Vagina (tissue), 2 donors: ENCODE measurements at places on chromosomes 11 and 22. TPM values are rescaled to one million over a fixed set of nuclear protein-coding genes. Genes with fewer than 3 reads are reported as not detected.

DNA sequence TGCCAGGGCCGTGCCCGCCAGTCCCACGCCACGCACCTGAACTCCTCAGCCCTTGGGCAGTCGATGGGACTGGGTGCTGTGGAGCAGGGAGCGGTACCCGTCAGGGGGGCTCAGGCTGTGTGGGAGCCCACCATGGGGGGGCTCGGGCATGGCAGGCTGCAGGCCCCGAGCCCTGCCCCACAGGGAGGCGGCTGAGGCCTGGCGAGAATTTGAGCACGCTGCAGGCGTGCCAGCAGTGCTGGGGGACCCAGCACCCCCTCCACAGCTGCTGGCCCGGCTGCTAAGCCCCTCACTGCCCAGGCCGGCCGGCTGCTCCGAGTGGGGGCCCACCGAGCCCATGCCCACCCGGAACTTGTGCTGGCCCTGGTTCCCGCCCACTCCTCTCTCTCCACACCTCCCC, 56.8 kb downstream of the TMPRSS5 start:
- H3K4me3 ChIP-seq: no peak overlapping the region
- H3K27me3 ChIP-seq: no peaks in the 10 kb centered on the region
- DNase-seq: no peak
- H3K27ac ChIP-seq: no peak overlapping the region
- no peaks in the 10 kb centered on the region for H3K4me1 ChIP-seq
- H3K36me3 ChIP-seq: no peaks in the 10 kb centered on the region

DNA sequence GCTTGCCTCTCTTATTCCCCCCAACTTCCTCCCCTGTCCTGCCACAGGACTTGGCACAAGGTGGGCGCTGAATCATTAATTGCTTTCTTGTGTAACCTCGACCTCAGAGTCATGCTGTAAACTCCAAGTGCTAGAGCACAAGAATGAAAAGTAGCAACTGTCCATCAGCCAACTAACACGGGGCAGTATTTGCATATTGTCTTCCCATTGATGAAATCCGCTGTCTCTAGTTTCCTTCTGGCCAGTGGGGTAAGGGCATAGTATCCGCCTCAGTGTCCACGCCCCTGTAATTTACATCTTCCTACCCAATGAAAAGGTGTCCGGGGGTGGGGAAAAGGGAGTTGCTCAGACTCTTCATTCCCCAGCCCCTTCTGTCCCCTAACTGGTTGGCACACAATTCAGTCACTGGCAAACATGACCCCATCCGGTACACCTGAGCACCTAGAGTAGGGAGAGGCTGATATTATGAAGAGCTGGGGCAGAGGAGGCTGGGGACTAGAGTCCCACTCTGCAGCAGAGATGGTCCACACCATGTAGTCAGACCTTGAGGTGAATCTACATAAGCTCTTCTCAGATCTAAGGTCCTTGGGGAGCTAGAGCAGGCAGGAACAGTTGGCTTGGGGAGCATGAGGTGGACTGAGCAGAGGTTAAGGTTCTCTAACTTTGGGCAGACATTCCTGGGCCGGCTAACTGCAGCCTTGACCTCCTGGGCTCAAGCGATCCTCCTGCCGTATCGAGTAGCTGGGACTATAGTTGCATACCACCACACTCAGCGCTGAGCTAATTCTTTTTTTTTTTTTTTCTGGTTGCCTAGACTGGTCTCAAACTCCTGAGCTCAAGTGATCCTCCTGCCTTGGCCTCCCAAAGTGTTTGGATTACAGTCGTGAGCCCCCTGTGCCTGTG, 6.8 kb upstream of the GGA1 start:
- DNase-seq: no peak
- H3K4me1 ChIP-seq: peaks cover 9% of the 10 kb centered on the region
- H3K4me3 ChIP-seq: no peak overlapping the region
- no peak overlapping the region for H3K27ac ChIP-seq

- peaks cover 55% of the 10 kb centered on the region for H3K36me3 ChIP-seq
- peaks cover 39% of the 10 kb centered on the region for H3K4me1 ChIP-seq
- peak overlapping the region; percentile 39 for H3K27ac ChIP-seq
- H3K27me3 ChIP-seq: no peaks in the 10 kb centered on the region
- DNase-seq: no peak
- no peak overlapping the region for H3K4me3 ChIP-seq
Measured at GRCh38 chr22:37884420-37884819, 21.7 kb upstream of the MICALL1 start.

DNA sequence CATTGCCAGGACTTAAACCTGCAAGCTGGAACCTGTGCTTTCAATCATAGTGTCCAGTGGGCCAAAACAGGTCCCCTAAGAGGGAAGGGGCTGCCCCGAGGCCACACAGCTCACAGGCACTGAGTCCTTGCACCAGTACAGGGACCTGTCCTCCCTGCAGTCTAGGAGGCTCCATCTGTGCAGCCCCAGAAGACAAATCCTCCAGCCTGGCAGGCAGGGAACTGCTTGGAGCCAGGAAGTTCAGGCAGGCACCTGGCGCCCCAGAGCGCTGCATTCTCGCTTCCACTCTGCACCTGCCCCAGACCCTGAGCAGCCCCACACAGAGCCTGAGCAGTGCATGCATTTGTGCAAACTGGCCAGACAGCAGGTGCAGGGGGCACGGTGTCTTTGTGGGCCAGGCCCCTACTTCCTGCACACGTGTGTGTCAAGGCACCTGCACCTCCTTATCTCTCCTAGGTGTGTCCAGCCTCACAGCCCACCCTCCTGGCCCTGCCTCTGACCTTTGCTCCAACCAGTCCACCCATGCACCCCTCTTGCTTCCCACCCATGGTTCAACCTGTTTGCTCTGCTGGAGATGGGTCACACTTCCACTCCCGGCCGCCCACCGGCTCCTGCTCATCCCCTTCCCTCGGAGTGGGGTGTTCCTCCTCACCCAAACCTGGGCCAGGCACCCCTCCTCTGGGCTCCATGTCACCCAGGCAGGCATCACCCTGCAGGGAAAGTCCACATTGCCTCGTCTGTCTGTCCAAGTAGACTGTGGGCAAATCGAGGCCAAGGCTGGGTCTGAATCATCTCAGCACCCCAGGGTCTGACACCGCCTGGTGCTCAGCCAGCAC, 19.0 kb downstream of the LINC01488 start:
- H3K27ac ChIP-seq: no peak overlapping the region
- peaks cover 24% of the 10 kb centered on the region for H3K4me1 ChIP-seq
- H3K4me3 ChIP-seq: no peak overlapping the region
- no peaks in the 10 kb centered on the region for H3K27me3 ChIP-seq
- H3K36me3 ChIP-seq: no peaks in the 10 kb centered on the region

GRCh38 chr11:12141283-12141682, 30.9 kb downstream of the MICAL2 start:
- peaks cover 79% of the 10 kb centered on the region for H3K4me1 ChIP-seq
- no peak overlapping the region for H3K4me3 ChIP-seq
- H3K27ac ChIP-seq: peak overlapping the region; percentile 36
- DNase-seq: no peak
- no peaks in the 10 kb centered on the region for H3K27me3 ChIP-seq

GRCh38 chr22:28299753-28300152, 379.9 kb downstream of the TTC28 start:
- H3K4me1 ChIP-seq: no peaks in the 10 kb centered on the region
- H3K27me3 ChIP-seq: no peaks in the 10 kb centered on the region
- no peak overlapping the region for H3K27ac ChIP-seq
- no peak for DNase-seq

- H3K4me1 ChIP-seq: no peaks in the 10 kb centered on the region
- H3K4me3 ChIP-seq: no peak overlapping the region
- DNase-seq: no peak
- no peaks in the 10 kb centered on the region for H3K36me3 ChIP-seq
- no peak overlapping the region for H3K27ac ChIP-seq
Measured at GRCh38 chr22:25490896-25491295, 73.6 kb upstream of the GRK3 start.

DNA sequence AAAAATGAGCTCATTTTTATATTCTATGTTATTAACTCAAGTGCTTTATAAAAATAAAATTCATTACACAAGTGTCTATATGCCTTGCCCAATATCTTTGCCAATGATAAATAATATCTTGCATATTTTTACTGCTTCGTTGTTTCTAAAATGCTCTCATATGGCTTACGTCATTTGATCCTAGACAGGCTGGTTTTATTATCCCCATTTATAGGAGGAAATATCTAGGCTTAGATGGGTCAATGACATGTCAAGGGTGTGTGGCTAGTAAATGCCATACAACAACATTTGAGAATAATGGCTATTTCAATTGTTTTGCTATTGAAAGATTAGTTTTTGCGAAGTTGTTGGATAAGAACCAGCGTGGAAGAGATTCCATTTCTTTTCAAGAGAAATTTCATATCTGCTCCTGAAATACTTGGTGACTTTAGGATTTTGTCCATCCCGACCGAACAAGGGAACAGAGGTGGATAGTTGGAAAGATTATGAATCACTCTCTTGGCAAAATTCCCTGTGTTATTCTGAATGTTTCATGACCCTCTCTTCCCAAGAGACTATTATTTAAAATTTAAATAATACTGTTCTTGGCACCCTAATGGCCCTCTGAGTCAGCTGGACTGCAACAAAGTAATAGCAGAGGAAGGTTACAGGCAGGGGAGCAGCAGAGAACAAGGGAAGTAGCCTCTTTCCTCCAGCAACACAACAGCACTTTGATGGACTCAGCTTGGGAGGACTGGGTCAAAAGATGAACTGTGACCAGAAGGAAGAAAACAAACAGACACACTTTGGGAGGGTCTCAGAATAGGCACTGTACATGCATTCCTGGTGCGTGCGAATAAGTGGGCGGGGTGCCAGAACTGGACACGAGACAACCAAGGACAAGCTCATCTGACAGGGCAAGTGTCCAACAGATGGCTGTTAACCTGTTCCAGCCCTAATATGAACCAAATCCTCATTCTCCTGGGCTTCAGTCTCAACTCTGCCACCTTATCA, 94.5 kb downstream of the ME3 start:
- peaks cover 56% of the 10 kb centered on the region for H3K4me1 ChIP-seq
- H3K27me3 ChIP-seq: no peaks in the 10 kb centered on the region
- H3K4me3 ChIP-seq: no peak overlapping the region
- peak overlapping the region; percentile 16 for H3K27ac ChIP-seq

- peak overlapping the region; percentile 95 for H3K27ac ChIP-seq
- H3K4me1 ChIP-seq: peaks cover 50% of the 10 kb centered on the region
- no peaks in the 10 kb centered on the region for H3K27me3 ChIP-seq
- DNase-seq: no peak
- H3K4me3 ChIP-seq: peak overlapping the region; percentile 80
Measured at GRCh38 chr22:25404556-25404927, 159.9 kb upstream of the GRK3 start.

DNA sequence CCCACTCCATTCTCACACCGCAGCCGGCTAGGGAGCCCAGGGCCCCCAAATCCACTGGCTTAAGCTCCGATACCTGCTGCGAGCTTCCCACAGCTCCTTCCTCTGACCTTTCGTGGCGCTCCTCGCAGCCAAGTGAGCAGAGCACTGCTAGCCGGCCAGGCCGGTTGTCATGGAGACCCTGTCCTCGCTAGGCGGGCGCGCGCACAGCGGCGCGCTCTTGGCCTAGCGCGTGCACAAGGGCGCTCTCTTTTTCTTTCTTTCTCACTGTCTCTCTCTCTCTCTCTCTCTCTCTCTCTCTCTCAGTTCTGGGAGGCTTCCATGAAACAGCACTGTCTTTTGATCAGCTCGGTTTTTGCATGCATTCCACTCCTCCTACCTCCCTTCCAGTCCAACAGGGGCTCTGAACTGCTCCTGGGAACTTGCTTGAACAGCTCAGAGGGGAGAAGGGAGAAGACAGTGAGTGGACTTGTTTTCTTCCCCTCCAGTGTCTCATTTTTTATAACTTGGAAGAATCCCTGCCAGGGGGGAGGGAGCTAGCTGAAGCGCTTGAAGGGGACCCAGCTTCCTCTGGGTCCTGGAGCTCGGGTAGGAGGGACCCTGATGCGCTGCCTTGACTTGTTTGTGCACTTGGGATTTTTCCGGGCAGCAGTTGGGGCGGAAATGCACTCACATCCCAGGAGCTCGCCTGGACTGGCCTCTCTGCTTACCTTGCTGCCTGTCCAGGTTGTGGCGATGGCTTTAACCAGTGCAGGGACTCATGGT, 100.3 kb upstream of the AKIP1 start:
- H3K4me1 ChIP-seq: peaks cover 75% of the 10 kb centered on the region
- DNase-seq: no peak
- H3K27ac ChIP-seq: peak overlapping the region; percentile 90
- H3K36me3 ChIP-seq: no peaks in the 10 kb centered on the region

- no peaks in the 10 kb centered on the region for H3K4me1 ChIP-seq
- no peak overlapping the region for H3K27ac ChIP-seq
- H3K36me3 ChIP-seq: no peaks in the 10 kb centered on the region
- H3K27me3 ChIP-seq: no peaks in the 10 kb centered on the region
- H3K4me3 ChIP-seq: no peak overlapping the region
Measured at GRCh38 chr22:34099278-34099677, 179.0 kb upstream of the LARGE1 start.

The FOLR3 gene
- not detected for total RNA-seq

The GDPD4 gene
- total RNA-seq: not detected

The JHY gene
- 7.6 TPM for total RNA-seq

The BEST1 gene
- 4.4 TPM for total RNA-seq
